ENCODE measurements at places on chromosomes 7 and 10.

- DNase-seq = no peak
Measured at GRCh38 chr10:66472156-66472555, 453.7 kb upstream of the LRRTM3 start.

- DNase-seq = no peak
Measured at GRCh38 chr7:158237672-158238335, 349.8 kb downstream of the PTPRN2 start.

DNA sequence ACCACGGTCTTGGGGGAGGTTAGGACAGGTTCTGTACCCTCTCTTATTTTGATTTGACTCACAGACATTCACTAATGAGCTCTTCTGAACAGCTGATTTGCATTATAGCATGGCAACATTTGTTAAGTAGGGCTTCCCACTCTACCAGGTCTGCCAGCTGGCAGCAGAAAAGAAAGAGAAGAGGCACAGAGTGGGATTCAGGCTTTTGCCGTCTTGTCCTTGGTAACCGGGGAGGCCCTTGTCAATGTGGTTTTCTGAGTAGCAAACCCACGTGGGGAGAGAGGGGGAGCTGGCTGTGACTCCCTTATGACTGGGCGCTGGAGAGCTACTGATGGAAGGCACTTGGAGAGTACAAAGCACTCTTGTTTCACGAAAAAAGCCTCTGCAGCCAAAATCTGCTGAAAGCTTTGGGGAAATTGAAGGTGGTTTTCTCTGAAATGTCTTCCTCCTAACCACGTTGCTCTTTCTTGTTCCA, 355.3 kb upstream of the GALNT17 start:
- DNase-seq = no peak

DNA sequence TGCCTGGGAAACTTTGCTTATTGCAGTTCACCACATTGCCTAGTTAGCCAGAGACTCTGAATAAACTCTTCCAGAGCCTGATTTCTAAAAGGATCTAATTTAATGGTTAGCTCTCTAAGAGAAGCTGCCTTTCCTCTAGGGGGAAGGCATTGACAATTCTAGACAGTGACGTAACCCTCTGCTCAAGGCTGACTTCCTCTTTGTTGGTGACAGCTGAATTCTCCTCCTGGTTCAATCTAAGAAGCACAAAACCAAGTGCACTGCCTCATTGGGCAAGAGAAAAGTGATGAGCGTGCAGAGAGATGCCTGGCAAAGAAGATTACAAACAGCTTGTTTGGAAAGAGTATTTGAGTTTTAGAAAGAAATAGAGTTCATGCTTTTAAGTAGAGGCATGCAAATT, 102.7 kb downstream of the MACC1 start:
- no peak for DNase-seq

DNA sequence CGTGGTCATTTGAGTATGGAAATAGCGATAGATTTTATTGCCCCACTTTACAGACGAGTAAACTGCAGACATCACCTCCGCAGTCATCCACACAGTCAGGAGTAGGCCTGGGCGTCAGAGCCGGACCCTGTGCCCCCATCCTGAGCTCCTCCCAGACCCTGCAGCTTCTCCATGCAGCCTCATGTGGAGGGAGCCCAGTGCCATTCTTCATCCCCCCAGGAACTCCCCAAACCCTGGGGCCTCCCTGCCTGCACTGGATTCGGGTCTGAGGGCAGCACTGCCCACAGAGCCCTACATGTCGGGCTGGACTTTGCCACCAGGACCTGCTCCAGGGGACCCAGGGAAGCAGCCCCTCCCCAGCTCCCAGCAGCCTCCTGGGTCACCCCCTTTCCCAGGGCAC, 100.8 kb downstream of the MKI67 start:
- DNase-seq = no peak

DNA sequence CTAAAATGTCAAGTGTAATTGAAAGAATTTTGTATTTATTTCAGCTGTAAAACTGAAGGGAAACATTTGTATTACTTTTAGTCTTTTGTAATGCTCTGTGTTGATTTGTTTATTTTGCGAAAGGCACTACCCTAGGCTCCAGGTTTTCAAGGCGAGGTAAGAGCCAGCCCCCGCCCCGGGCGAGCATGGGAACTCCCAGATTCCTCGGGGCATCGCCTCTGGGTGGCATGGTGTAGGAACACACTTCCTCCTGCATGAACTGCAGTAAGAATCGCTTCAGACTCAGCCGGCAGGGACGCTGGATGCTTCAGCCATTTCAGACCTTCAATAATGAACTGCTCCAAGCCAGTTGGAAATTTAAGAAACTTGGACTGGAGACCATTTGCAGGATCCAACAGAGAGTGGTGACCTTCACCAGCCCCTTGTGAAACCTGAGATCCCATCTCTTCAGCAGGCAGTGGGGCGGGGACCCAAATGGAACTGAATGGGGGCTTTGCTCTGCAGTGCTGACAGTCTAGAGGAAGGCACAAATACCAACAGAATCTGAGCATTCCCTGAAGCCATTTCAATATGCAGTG, 544.3 kb upstream of the MGMT start:
- DNase-seq = no peak

DNA sequence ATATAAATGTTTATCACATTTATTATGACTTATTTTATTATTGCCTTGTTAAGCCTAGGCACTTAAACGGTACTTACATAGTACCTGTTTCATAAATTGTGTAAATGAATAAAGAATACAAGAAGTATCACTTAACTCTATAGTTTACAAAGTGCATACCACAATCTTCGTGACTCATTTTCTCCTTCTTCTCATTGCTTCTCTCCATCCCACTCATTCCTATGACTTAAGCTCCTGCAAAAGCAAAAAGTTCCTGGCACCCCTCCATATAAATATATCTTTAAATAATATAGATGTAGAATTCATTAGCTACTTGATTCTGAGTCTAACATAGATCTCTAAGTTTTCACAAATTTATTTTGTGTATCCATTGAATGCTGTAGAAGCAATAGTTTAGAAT, 1382.0 kb upstream of the CELF2 start:
- no peak for DNase-seq

- peak; percentile 46 for DNase-seq
Measured at GRCh38 chr10:87705339-87705738, 45.7 kb downstream of the PAPSS2 start.

- DNase-seq = no peak
Measured at GRCh38 chr7:3980300-3980643, 679.2 kb downstream of the SDK1 start.

GRCh38 chr10:131556897-131557495, 245.5 kb upstream of the TCERG1L start:
- DNase-seq = no peak

DNA sequence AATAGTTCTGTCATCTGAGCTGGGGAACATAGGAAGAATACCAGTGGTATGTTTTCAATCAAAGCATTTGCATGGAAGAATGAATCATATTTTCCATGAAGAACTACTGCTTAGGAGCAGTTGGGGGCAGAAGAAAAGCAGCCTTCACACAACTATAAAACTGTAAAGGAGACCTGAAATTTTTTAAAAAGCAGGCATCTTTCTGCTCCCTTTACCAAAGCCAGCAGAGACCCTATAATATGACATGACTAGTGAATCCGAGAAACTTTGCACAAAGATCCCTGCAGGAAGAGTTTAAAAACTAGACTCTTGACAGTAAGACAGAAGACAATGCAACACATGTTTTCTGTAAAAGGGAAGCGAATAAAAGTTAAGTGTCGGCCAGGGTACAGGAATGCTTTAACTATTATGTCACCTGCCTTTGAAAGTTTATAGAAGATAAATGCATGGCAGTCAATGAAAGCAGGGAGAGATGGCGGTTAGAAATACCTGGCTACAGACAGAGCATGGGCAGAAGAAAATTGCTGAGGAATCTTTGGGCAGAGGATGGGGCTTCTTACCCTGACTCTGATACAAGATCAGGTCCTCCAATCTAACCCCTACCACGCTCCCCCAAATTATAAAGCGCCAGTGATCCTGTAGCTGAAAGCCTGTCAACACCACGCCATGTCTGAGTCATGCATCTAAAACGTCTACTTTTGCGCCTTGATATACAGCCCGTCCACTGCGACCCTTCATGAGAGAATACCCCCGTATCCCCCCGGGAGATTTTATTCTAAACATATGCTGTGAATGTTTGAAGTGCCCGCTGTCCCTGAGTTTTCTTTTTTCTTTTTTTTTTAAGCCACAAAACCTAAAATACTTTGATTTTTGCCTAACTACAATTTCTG, 93.1 kb downstream of the GLI3 start:
- no peak for DNase-seq

DNA sequence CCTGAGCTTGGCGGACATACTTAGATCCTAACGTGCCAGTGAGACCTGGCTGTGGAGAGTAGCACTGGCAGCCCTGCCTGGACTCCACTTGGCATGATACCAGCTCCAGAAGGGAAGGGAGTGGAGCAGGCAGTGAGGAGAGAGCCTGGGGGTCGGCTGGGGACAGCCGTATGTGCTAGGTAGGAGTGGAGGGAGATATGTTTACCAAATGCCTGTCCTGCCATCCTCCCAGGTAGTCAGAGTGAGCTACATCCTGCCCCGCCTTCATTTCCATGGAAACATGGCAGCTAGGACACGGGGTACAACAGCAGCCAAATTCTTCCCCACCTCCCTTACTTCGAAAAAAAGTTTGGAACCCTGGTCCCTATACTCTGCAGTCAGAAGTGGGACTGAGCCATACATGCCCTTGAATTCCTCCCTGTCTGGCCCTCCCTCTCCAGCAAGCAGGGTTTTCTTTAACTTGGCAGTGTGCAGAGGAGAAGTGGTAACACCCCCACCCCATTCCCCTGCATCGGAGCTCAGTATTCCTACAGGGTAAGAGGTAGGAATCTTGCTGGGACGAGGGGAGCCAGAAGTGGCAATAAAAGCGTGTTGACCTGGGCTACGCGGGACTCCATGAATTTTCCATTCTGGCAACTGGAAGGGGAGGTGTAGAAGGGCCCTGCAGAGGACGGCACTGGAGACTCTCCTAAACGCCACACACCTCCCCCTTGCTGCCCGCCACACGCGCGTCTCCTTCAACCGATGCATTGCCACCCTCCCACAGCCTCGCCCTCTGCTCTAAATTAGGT, 20.0 kb upstream of the SMO start:
- DNase-seq = no peak

- no peak for DNase-seq
Measured at GRCh38 chr10:128943111-128943510, 523.9 kb upstream of the MGMT start.
